Fibroblast of the conjunctiva (primary cell): ENCODE measurements at places on chromosomes 13 and 19.

GRCh38 chr19:17676295-17676694 lies 11.9 kb downstream of the UNC13A start:
- no peak for DNase-seq

GRCh38 chr13:32447894-32448623 lies 20.1 kb upstream of the N4BP2L1 start:
- DNase-seq = no peak

- no peak for DNase-seq
These were observed 24.5 kb upstream of the AKT2 start for GRCh38 chr19:40309666-40310065.

GRCh38 chr13:94312511-94313216 lies 166.8 kb downstream of the DCT start:
- no peak for DNase-seq

GRCh38 chr19:42154471-42155323 lies 22.5 kb upstream of the POU2F2 start:
- DNase-seq = no peak

- DNase-seq = no peak
These were observed 204.6 kb downstream of the VWA8 start for GRCh38 chr13:41756198-41756880.

DNA sequence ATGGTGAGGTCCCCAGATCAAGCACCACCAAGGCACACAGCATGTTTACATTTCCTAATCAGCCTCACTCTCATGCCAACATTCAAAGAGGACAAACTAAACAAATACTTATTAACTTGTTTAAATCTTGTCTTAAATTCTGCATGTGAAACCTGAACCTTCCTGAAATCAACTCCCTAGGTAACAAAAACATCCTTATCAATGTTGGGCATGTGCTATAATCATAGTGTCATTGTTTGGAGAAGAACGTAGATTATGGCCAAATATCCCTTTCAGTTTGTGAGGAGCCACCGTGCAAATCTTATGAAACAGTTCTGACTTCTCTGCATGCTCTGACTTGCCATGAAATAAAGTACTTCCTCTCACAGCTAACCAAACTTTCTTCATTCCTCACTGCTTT lies 123.8 kb downstream of the NDFIP2 start:
- DNase-seq = no peak

DNA sequence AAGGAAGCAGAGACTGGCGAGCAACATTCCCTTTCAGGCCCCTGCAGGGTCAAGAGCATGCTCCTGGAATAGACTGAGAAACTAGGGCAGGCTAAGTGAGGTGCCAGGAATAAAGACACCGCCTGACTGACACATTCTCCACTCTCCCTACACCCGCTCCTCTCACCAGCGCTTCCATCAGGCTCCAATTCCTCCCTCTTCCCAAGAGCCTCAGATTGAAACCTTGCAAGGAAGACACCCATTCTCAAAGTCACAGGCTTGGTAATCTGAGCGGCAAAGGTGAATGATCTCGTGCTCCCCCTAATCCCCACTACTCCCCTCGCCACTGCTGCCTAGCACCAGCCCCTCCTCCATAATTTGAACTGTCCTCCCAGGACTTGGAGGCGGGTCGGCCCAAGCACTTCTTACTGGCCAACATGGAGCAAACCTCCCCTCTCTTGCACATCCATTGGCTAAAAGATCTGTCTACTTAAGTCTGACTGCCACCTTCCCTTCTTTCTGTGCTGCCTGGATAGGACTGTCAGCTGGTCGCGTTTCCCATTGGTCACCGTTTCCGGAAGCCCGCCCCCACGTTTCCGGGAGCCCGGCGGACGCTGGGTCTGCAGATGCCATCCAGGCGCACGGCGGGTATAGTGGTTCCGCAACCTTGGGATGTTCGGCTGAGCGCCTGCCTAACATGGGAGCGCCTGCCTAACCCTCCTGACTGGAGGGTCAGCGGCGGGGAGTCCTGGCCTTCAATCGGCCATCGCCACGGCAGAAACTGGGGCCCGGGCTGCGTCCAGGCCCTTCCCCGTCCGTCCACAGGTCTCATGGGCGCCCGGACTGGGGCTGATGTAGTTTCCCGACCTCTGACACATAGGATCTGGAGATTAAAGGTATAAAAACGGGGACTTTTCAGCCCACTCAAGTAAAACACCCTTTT lies 33.6 kb downstream of the ZNF383 start:
- DNase-seq = peak; percentile 99

DNA sequence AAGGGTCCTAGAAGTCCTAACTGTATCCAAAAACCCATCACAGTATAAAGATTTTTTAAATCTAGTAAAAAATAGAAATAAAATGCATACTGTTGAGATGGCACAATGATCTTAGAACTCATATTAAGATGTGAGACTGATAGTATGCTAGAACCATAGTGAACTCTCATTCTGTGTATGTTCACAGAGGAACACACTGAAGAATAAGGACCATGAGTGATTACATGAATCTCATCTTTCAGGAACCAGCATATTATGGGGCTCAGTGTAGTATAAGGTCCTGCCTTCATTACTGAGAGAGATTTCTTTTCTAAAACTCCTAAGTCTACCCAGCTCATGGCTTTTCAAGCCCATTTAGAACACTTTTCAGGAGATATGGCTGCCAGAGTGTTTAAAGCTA lies 59.8 kb upstream of the RFC3 start:
- no peak for DNase-seq

GRCh38 chr19:5804516-5805461 lies at the start of gene NRTN:
TSS of gene NRTN (plus strand) at chr19:5805067. CDS start at chr19:5824166, 19,099 bp downstream.
- DNase-seq = no peak

GRCh38 chr19:44687888-44688287 lies 11.1 kb upstream of the CEACAM16 start:
- DNase-seq = no peak

GRCh38 chr13:29861694-29862110 lies 11.3 kb upstream of the UBL3 start:
- DNase-seq = no peak

DNA sequence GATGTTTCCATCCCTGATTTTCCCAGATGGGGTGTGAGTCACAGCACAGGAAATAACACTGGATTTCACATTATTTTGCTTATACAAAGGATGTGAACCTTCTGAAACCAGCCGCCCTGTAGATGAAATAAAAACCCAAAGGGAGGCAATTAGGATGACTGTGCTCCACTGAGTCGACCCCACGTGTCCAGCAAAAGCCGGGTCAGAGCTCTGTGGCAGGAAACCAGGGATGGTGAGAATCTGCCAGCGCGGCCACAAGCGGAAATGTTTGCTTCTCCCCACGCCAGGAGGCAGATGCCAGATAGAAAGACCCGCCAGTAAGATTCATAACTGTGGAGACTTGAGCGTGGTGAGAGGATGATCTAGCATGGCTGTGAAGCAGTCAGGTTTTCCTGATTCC lies 764.4 kb downstream of the LIG4 start:
- peak; percentile 26 for DNase-seq

DNA sequence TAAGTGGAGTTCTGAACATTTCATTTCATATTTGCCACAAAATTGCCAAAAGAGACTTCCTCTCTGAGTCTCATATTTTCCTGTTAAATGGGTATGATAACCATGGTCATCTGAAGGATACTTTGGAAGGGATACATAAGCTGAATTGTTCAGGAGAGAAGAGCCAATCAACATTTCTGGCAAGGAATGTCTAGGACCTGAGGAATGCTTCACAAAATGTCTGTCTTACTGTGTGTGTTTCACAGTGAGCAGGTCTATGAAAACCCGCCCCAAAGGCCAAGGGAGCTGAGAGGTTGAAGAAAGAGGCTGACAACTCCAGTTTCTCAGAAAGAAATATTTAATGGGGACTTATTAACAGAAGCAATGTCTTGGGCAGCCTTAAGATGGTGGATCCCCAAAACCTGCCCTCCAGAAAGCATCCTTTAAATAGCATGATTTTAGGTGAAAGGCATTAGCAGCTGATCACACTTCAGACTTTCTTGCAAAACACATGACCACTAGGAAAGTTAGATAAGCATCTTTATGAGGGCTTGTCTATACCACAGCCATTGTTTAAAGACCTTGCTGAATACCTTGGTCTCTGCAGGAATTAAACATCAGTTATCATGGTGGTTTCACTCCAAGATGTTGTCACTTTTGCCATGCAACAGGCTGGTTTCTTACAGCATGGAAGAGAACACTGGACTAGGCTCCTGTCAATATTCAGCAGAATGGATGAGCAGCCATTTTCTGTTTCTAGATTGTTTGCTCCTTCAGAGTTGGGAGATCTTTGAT lies 78.9 kb downstream of the TNFSF11 start:
- DNase-seq = no peak

- DNase-seq = no peak
These were observed 4.6 kb downstream of the CPAMD8 start for GRCh38 chr19:17021793-17022590.

DNA sequence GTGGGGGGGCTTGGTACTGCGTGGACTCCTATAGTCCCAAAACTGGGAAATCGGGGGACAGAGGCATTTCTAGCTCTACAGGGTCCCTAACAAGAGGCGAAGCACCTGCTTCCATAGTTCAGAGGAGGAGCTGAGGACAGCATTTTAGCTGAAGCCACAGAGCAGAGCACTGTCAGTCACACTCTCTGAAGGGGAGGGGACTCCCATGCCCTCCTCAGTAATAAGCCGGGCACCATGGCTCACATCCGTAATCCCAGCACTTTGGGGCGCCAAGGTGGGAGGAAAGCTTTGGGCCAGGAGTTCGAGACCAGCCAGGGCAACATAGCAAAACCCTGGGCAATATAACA lies 3.8 kb downstream of the NPAS1 start:
- DNase-seq = no peak

DNA sequence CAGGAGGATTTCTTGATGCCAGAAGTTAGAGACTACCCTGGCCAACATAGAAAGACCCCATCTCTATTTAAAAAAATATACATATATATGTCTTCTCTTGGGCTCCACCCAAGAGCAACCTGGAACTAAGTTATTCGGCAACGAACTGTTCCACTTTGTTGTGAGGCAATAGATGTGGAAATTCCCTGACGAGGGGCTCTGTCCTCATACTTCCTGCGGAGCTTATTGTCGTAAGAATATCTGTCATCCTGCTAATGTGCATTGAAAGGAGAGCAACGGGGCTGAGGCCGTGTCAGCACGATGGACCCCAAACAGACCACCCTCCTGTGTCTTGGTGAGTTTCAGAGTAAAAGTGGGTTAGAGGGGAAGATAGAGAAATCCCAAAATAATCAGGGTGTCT lies at the start of gene FCAR:
Gene FCAR, plus strand, starts transcription at position 246 of the 400 bp plus-strand sequence. Its CDS starts 55 bp downstream, at position 301.
- no peak for DNase-seq

GRCh38 chr19:45822716-45823115 lies 7.6 kb upstream of the RSPH6A start:
- no peak for DNase-seq

DNA sequence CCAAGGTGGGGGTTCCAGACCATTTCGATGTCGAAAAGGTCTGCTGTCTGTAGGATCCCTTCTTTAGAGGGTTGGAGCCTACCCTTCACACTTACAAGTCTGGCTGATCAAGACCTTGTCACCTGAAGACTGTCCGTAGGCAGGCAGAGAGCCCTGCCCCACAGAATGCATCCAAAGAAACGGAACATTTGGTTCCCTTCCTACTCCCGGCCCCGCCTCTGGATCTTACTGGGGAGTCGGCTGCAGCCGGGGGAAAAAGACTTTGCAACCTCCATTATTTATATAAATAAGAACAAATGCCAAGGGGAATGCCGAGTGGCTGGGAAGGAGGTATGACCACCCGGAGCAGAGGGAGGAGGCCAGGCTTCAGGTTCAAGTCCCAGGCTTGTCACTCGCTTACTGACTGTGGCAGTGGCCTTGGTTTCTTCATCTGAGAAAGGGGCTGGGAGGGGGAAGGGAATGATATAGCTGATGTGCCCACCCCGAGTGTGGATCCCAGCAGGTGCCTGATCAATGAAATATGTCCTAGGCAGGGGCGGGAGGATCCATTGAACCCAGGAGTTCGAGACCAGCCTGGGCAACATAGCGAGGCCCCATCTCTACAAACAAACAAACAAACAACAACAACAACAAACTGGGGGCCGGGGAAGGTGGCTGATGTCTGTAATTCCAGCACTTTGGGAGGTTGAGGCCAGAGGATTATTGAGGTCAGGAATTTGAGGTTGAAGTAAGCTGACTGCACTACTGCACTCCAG lies 48.7 kb downstream of the RFX2 start:
- DNase-seq = no peak

GRCh38 chr13:71865874-71866334 lies 1.1 kb downstream of the DACH1 start:
- no peak for DNase-seq

DNA sequence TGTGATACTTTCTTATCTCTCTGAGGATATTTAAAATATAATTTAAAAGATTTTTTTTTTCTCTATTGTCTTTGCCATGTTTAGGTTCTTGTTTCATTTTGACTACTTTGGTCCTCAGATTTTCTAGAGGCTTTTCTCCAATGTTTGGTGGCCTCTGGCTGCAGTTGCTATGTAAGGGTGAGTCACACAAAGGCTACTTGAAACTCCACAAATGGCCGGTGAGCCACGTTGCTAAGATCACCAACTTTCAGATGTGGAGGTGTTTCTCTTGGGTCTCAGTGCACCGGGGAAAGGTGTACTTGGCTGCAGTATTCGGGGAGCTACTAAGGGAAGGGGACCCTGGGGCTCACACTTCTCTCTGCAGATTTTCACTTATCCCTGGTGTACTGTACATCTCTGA lies 248.1 kb downstream of the HS6ST3 start:
- no peak for DNase-seq

GRCh38 chr13:31765138-31765785 lies 25.9 kb downstream of the RXFP2 start:
- no peak for DNase-seq

DNA sequence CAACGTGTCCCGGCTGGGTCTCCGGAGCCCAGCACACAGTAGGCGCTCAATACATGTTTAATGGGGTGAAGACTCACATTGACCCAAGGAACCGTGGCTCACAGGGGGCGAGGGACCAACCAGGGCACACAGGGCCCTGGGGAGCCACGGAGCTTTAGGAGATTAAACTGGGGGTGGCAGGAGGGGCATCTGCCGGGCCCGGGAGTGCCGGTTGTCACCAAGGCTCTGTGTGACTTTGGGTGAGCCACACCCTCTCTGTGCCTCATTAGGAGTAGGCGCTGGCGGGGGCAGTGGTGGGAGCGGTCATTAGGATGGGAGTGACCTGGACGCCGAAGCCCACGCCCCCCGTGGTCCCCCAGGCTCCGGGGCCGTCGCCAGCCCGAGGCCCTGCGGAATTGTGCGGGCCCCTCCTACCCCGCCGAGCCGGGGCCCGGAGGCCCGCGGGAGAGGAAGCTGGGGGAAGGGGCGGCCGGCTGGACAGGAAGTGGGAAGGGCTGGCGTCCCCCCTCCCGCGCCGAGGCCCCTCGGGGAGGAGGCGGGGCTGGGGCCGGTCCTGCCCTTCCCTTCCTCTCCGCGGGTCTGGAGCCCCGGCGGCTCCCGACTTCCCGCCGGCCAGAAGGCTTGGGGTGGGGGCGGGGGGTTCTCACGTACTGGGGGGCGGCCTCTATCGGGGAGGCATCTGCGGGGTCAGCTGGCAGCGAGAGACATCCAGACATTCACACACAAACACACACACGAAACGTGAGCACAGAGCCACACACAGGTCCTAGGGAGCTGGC lies 1.8 kb upstream of the SSBP4 start:
- DNase-seq = peak; percentile 69
